Kidney epithelial cell (primary cell): ENCODE measurements at places on chromosomes 2 and 18. TPM values are rescaled to one million over a fixed set of nuclear protein-coding genes. Genes with fewer than 3 reads are reported as not detected.

The PLGLB1 gene
- total RNA-seq: 0.38 and 0.62 TPM in 2 replicates

The ELP2 gene
- 60.7 and 63.9 TPM in 2 replicates for total RNA-seq

The GAL3ST2 gene
- total RNA-seq: not detected in 2 replicates

The ASPRV1 gene
- 0.07 and 0.08 TPM in 2 replicates for total RNA-seq

The R3HDM1 gene
- 12.7 and 21.8 TPM in 2 replicates for total RNA-seq

The LAMA1 gene
- total RNA-seq: 29.5 and 36.6 TPM in 2 replicates

The FAM237A gene
- total RNA-seq: not detected in 2 replicates

The SCN1A gene
- not detected in 2 replicates for total RNA-seq

The GRB14 gene
- 6.0 and 9.2 TPM in 2 replicates for total RNA-seq

The CYP1B1 gene
- total RNA-seq: 2.5 and 8.1 TPM in 2 replicates

The SERPINB13 gene
- not detected in 2 replicates for total RNA-seq

The MROH2A gene
- total RNA-seq: not detected in 2 replicates

The KANSL3 gene
- total RNA-seq: 33.2 and 33.3 TPM in 2 replicates

The GORASP2 gene
- 76.3 and 78.1 TPM in 2 replicates for total RNA-seq

The UGT1A5 gene
- not detected in 2 replicates for total RNA-seq

The OTX1 gene
- total RNA-seq: not detected in 2 replicates

The KCNS3 gene
- total RNA-seq: 8.9 and 19.1 TPM in 2 replicates

The CCDC142 gene
- 4.4 and 9.5 TPM in 2 replicates for total RNA-seq

The CAPN13 gene
- total RNA-seq: 0.07 TPM in 1 of 2 replicates, not detected in the other

The ZAP70 gene
- 0.55 TPM in 1 of 2 replicates, not detected in the other for total RNA-seq

The RESP18 gene
- not detected in 2 replicates for total RNA-seq

The EEF1B2 gene
- 654 and 772 TPM in 2 replicates for total RNA-seq

The CHRND gene
- not detected in 2 replicates for total RNA-seq

The TMEM17 gene
- 4.4 and 4.9 TPM in 2 replicates for total RNA-seq

The POTEJ gene
- total RNA-seq: not detected in 2 replicates

The PLEKHH2 gene
- 2.1 and 2.3 TPM in 2 replicates for total RNA-seq

The GPAT2 gene
- 1.3 and 1.6 TPM in 2 replicates for total RNA-seq

The PAPOLG gene
- 15.1 and 16.0 TPM in 2 replicates for total RNA-seq

The CCDC178 gene
- 0.08 TPM in 1 of 2 replicates, not detected in the other for total RNA-seq

The LINC00305 gene
- not detected in 2 replicates for total RNA-seq

The SLC8A1 gene
- 2.8 and 3.2 TPM in 2 replicates for total RNA-seq

The CHRNA1 gene
- 0.34 TPM in 1 of 2 replicates, not detected in the other for total RNA-seq

The IL36A gene
- not detected in 2 replicates for total RNA-seq

The C1QL2 gene
- not detected in 2 replicates for total RNA-seq
